ENCODE measurements at places on chromosomes 7 and 10.

GRCh38 chr10:59803714-59804113, 50.5 kb upstream of the MRLN start:
- DNase-seq = no peak

DNA sequence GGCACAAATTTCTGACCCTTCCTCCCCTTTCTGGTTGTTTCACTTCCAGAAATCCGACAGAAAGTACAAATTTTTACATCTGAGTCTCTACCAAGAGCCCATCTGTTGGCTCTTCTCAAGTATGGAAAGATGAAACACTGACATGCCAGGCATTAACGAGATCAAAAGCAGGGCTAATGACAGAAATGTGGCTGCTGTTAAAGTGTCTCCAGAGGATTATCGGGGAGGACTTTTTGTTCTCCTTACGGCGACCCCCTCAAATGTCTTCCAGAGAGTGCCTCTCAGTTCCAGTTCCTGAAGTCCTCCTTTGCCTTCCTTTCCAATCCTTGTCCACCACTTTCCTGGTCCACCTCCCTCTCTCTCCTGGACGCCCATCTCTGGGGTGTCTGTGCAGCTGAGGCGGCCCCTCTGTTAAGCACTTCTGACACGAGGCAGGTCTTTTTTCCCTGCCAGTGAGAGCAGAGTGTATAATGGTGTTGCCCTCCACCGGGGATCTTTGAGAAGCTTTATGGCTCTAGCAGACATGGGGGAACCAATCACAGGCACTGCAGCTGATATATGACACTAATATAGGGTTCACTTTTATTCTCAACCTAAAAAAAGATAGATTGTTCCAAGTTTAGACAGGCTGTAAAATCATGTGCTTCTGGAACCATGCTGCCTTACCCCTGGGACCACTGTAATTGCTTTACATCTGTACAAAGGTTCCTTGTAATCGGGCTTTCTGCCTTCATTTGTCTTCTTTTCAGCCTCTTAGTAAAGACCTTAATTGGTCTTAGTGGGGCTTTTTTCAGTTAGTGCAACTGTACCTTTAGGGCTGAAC, 757.1 kb downstream of the AUTS2 start:
- DNase-seq = no peak

- DNase-seq = no peak
Observed at GRCh38 chr10:103822800-103823199, 32.6 kb downstream of the SH3PXD2A start.

DNA sequence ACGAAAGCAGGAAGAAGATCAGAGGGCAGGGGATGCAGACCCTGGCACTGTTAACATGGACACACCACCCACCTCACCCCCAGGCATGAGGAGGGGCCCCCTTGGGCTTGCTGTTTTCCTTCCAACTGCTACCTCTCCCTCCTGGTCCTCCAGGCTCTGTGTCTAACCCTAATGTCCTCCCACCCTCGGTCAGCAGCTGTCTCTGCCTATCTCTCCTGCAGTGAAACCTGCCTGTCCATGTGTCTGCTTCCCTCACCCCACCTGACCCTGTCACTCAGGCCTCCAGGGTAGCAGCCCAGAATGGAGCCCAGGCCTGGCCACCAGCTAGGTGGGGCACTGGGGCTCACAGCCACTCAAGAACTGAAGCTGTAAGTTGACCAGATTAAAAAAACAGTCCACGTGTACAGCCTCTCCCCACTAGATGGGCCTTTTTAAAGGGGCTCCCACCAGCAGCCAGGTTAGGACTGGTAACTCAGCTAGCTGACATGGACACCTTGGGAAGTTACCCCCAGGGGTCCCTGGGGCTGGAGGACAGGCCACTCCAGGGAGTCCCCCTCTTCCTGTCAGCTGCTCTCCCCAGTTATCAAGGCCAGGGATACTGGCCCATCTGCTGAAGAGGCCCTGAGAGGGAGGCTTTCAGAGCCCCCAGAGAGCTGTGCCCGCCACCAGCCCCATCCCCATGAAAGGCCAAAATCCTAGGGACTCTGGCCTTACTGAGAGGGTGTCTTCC, 1.5 kb downstream of the SMARCD3 start:
- no peak for DNase-seq

DNA sequence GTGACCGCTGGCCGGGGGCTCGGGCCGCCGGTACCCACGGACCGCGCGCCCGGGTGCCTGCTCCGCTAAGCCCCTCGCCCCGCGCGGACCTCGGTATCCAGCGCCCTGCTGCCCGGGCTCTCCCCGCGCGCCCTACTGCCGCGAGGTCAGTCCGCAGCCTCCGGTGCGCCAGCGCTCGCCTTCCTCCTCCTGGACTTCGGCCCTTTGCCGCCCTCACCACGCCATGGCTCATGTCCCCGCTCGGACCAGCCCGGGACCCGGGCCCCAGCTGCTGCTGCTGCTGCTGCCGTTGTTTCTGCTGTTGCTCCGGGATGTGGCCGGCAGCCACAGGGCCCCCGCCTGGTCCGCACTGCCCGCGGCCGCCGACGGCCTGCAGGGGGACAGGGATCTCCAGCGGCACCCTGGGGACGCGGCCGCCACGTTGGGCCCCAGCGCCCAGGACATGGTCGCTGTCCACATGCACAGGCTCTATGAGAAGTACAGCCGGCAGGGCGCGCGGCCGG, 483 bp downstream of the GDF10 start:
- no peak for DNase-seq

- DNase-seq = no peak
Observed at GRCh38 chr7:32150039-32150438, 79.8 kb upstream of the PDE1C start.

GRCh38 chr10:12539350-12540164, 190.2 kb downstream of the CAMK1D start:
- no peak for DNase-seq

DNA sequence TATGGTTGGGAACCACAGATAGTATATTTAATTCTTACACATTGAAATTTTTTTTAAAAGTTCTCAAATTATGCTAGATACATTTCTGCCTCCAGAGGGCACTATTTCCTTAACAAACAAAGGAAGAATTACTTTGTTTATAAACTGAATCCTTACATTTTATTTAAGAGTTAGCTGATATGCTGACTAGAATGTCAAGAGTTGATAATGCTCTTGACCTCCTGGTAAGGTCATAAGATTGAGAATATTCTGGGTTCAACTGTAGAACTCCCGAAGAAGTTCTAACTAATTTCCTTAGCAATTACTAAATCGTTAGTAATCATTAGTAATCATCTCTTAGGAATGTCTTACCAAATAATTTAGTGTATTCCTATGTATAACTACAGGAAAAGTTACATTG, 95.3 kb upstream of the CYP26C1 start:
- peak; percentile 17 for DNase-seq

- no peak for DNase-seq
Observed at GRCh38 chr7:143015084-143015483, 11.8 kb downstream of the OR9A2 start.

DNA sequence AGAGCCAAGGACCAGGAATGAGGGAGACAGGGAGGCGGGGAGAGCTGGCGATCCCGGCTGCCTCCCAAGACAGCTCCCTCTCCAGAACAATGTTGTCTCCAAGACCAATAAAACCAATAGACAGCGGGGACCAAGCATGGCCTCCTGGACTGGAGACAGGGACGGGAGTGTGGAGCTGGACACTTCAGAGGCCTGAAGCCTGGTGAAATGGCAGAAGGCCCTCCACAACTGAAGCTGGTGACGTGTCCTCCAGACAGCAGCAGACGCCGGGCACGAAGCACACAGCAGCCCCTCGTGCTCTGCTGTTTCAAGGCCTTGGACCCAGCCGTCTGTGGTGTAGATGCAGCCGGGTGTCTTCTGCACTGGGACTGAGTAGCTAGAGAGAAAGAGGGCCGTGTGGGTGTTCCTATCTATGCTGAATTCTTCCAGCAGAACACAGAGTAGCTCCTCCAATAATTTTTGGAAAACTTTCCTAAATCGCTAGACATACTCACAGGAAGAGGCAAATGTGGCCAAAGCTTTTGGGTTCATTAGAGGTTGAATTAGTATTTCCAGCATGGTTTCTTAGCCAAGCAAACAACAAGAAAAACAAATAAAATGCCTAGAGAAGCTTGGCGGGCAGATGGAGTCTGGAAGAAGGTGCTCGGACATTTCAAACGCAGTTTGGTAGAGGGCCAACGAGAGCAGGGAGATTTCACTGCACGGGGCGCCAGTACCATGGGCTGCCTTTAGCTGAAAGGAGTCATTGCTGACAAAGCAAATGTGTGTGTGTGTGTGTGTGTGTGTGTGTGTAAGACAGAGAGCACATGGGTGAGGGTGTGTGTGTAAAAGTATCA, 570.4 kb downstream of the TCERG1L start:
- no peak for DNase-seq

DNA sequence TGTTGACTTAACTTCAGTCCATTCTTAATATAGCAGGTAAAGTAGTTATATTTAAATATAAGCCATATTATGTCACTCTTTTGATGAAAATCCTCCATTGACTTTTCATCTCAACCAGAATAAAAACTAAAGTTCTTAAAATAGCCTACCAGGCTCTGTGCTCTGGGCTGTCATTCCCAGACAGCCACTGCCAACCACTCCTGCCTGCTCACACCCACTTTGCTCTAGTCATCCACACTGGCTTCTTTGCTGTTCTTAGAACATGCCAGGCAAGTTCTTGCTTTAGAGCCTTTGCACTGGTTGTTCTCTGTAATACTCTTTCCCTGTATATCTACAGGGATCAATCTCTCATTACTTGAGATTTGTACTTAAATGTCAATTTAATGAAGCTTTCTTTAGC, 80.6 kb downstream of the ZEB1 start:
- no peak for DNase-seq

- no peak for DNase-seq
Observed at GRCh38 chr7:30562498-30562897, 32.2 kb upstream of the GARS1 start.

GRCh38 chr10:117736655-117737054, 194.1 kb downstream of the EMX2 start:
- no peak for DNase-seq

- no peak for DNase-seq
Observed at GRCh38 chr7:150621376-150621775, 10.8 kb downstream of the GIMAP6 start.

DNA sequence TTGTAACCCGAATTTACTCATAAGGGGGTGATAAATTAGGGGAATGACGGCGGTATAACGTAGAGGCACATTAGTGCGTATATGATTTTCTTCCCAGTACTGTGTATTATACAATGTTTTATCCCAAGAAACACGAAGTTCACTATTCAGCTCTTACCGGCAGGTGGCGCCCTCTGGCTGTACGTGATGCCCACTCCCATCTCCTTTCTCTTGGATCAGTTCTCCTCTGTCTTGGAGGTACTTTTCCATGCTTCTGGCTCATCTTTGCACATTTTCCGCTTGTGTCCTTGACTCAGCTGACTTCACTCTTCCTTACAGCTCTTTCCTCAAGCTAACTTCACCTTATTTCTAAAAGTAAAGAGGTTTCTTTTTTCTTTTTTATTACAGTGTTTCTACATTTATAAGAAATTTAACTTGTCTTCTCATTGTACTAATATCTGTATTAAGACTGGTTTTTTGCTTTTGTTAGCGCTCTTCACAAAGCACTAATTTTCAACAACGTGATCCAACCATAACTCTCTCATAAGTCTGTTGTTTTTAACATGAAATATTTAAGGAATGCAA, 21.3 kb downstream of the TMEM176B start:
- peak; percentile 72 for DNase-seq

- DNase-seq = no peak
Observed at GRCh38 chr7:27590416-27590815, 72.3 kb downstream of the HIBADH start.

DNA sequence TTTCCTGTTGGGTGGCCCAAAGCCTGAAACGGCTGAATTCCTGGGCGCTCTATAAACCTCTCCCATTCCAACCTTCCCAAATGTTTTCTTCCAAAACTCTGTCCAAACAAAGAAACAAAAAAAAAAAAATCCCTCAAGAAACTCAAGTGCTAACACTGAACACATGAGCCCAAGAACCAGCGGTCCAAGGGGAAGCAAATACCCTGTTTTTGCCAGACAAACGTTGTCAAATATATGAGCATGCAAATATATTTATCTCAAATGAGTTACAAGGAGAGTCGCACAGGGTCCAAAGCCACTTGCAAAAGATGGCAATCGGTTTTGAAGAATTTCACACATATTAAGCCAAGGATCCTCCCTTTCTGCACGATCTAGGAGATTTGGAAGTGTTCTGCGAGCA, 23.3 kb upstream of the EMX2 start:
- no peak for DNase-seq

DNA sequence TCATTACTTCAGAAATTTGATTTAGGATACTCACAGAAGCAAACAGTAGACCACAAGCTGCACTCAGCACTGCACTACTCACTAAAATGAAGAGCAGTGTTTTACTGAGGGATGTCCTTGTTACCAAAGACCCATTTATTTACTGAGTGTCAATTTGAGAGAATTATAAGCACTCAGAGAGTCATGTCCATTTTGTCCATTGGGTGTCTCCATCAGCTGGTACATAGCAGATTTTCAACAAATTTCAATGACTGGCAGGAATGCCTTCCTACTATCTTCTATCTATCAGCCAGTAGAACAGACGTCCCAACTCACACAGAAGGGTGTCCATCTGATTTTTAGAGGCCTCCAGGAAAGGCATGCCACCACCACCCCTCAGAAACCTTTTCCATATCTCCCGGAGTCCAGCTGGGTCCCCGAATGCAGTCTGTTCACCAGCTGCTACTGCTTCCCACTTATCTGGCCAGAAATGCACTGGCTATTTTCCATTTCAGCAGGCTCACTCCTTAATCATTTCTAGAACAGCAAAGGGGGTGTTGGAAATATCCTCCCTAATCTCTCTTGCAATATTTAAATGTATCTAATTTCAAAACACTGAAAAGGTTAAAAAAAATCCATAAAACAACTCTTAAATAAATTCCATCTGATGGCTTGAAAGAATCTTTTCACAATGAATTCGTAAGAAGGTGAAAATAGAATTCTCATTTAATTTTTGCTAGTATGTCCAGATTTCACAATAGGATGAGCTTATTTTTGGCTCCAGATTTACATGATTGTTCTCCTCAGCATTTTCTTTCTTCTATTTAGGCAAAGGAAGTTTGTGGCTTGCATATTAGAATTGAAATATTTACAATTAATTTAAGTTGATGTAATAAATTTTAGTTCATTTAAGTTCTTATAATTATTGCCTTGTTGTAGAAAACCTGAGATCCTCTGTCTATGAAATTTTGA, 1164.0 kb upstream of the CELF2 start:
- DNase-seq = no peak

DNA sequence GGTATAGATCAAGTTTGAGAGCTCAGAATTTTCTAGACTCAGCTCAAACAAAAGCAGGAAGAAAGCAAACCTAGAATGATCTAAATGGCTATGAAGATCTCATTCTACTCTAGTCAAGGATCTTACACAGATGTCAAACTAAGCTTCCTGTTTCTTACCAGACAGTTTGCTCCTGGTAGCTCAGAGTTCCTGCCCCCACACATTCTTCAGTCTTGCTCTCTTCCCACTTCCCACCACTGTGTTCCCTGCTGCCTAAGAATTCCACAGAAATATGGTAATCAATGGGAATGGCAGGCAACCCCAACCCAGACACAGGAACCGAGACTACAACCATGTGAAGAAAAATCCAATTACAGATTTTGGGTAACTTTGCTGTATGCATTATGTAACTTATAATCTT, 133.4 kb upstream of the PTN start:
- no peak for DNase-seq

GRCh38 chr10:23754179-23754578, 315.3 kb downstream of the OTUD1 start:
- DNase-seq = no peak

- no peak for DNase-seq
Observed at GRCh38 chr10:101656890-101657289, 38.1 kb downstream of the FBXW4 start.

Measured in forelimb muscle (tissue), 1 donor.